ENCODE measurements at places on chromosomes 5 and 9.
A peak's percentile ranks its signal among the peaks of the same experiment; 100 is the strongest.

- no peak for DNase-seq
These were observed 1.2 kb downstream of the TPPP start for GRCh38 chr5:691817-692528.

DNA sequence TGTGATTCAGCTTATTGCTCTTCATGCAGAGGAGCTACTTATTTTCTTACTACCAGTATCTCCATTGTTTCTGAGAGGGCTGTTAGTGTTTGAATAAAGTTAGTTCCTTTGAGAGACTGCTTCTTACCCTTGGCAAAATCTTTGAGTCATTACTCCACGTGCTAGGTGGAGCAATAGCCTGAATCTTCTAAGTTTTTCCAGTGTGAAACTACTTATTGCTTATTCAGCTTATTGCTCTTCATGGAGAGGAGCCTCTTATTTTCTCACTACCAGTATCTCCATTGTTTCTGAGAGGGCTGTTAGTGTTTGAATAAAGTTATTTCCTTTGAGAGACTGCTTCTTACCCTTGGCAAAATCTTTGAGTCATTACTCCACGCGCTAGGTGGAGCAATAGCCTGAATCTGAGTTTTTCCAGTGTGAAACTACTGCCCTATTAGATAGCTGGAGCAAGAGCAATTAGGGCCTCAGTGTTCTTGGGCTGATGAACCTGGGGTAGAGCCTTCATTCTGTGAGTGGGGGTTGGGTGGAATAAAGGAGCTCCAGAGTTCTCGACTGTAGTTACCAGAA is 41.9 kb downstream of the GPBP1 start:
- DNase-seq: no peak

- no peak for DNase-seq
These were observed 226.5 kb downstream of the DOCK8 start for GRCh38 chr9:441126-441525.

GRCh38 chr5:178067755-178068154 is 45.6 kb upstream of the N4BP3 start:
- DNase-seq: no peak

- peak; percentile 39 for DNase-seq
These were observed 55.4 kb downstream of the EFNA5 start for GRCh38 chr5:107615299-107615817.

DNA sequence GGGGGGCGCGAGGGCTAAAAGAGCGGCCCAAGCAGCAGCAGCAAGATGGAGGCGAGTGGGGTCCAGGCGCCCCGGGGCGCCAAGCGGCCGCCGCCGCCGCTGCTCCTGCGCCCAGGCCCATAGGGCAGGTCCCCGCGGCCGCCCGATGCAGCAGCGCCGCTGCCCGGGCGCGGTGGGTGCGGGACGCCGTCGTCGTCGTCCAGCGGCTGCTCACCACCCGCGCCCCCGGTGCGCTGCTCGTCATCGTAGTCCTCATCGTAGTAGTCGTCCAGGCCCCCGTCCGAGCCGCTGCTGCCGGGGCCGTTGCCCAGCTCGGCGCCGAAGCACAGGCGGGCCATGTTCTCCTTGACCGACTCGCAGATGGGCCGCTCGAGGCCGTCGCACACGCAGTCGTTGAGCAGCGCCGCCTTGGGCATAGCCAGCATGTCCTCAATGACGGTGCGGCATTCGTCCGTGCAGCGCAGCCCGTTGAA is 1.5 kb downstream of the GAS1 start:
- no peak for DNase-seq

- no peak for DNase-seq
These were observed 28.1 kb downstream of the FAM114A2 start for GRCh38 chr5:154010660-154011059.

- no peak for DNase-seq
These were observed at the start of gene ASPN for GRCh38 chr9:92482329-92482728. TSS of gene ASPN (minus strand) at chr9:92482506.

DNA sequence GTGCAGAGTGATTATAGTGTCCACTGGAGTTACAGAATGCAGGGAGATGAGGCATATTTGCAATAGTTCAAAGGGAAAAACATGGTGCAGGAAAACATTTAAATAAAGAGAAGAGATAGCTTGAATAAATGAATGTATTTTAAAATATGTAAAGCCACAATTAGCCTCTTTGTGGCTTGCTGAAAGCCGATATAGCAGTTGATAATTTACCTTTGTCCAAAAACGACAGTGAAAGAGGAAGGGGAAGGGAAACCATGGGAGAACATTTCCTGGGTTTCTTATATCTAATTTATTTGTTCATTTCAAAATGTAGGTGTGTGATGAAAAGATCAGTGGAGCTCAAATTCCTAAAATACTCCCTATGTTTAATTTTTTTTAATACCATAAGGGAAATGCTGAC is 156.1 kb downstream of the DENND1A start:
- no peak for DNase-seq

- DNase-seq: no peak
These were observed 341.1 kb downstream of the MAT2B start for GRCh38 chr5:163846512-163846911.

GRCh38 chr5:132099905-132100304 is 26.3 kb downstream of the CSF2 start:
- DNase-seq: no peak

GRCh38 chr9:68781928-68782327 is 76.9 kb downstream of the PIP5K1B start:
- DNase-seq: no peak

GRCh38 chr5:669111-669841 is 23.9 kb downstream of the TPPP start:
- peak; percentile 98 for DNase-seq

DNA sequence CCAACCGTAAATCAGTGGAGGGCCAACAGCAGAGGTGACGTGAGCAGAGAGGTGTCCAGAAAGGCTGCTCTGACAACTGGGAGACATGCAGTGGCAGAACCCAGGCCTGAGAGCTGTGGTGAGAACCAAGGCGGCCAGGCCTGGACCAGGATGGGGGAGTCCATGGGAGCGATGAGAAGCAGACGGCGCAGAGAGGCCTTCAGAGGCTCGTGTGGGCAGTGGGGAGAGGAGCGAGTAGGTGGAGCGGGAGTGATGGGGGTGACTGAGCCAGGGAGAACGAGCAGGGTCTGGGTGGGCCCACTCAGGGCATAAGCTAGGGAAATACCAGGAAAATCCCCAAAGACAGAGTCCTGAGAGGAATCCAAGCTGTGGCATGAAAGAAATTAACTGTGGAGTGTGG is 7.9 kb upstream of the IL3 start:
- DNase-seq: no peak

DNA sequence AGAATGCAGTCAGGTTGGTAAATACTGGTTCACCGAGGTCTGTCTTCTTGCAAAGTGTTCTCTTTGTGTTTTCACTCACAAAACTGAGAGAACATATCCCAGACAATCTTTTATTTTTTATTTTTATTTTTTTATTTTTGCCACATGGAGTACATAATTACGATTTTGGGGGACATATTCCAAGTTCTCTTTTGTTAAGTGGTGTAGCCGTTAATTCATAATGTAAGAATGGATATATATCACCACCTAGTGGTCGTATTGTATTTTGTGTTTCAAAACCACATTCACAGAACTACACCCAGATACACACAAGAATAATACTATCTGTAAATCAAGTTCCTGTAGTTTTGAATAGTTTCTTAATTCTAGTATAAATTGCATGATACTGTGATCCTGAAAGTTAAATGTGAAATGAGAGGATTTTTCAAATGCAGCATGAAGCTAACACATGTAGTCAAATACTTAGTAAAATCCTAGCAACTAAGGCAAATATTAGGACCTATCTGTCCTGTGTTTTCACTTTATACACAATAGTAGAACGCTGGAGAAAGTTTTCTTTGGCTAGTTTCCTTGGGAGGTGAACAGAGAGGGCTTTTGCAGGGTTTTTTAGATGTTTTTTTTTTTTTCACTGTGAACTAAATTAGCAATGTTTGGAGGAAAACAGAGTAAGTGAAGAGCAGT is 92.7 kb downstream of the VCAN start:
- DNase-seq: peak; percentile 64

DNA sequence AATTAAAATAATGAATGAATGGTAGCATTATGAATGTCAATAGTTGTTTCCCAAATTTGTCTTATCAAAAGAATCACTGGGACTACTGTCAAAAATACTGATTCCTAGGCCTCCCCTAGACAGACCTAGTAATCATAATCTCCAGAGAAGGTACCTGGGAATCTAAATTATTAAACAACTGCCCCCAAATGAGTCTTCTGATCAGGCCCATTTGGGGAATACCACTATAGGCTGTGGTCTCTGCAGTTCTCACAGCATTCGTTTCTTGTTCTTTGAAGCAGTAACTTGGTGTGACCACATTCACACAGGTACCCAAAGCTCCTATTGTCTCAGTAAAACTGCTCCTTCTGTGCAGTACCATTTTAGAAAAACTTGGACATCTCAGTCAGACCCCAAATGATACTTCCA is 230.9 kb downstream of the PIK3R1 start:
- no peak for DNase-seq

GRCh38 chr9:87386490-87387025 is 111.1 kb upstream of the DAPK1 start:
- DNase-seq: no peak

DNA sequence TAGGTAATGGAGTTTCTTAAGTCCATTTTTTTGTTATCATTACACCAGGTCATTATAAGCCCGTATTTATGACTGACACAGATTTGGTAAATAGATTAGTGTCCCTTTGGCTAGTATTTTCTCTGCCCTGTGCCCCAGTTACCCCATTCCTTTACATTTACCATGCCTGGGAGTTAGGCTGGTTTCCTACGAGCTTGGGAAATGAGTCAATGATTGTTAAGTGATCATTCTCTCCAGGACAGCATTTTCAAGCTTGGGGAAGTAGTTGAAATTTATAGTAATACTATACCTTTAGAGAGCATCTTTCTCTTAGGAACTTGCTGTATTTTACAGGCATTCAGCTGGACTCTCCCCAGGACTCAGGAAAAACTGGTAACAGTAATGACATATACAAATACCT is 573.1 kb downstream of the TLE4 start:
- DNase-seq: no peak

- no peak for DNase-seq
These were observed 181.1 kb downstream of the YTHDC2 start for GRCh38 chr5:113694576-113694975.

DNA sequence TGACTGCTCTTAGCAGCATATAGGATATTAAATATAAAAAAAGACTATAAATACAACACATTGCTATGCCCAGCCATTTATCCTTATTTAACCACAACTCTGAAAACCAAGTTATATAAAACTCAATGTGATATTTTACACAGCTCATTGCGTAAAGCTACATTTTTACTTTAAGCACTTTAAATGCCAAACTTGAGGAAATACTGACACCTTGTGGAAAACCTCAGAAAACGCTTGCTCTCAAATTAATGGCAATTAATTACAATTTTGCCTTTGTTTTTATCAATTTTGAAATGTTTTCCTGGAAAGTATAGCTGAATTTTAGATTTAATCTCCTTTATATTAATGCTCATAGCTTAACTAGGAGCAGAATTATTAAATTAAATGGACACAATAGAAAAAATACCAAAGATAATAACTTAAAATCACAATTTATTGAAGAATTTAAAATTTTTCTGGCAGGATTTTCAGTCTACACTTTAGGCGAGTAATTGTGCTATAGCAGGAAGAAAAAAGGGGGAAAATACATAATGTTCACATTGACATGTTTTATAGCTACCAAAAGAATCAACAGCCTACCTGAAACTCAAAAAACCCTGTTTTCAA is 25.2 kb upstream of the PLAC8L1 start:
- peak; percentile 58 for DNase-seq

DNA sequence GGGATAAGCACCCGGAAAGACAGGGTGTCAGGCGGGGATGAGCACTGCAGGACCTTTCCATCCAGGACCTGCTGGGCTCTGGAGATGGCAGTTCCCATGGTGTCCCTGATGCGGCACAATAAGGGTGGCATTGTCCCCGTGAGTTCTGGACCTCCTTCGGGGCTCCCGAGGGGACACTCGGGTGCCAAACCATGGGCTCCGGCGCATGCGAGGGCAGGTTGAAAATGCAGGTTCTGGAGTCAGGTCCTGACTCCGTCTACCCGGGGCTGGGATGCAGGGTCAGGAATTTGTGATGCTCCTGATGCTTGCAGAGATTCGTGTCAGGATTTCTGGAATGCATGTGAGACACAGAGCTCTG is 682 bp downstream of the FCN2 start:
- no peak for DNase-seq
